CD8-positive, alpha-beta memory T cell (primary cell): ENCODE measurements at places on chromosomes 3 and 15. TPM values are rescaled to one million over a fixed set of nuclear protein-coding genes. Genes with fewer than 3 reads are reported as not detected.

Gene ALDH1A2
- not detected for total RNA-seq

Gene MESP2
- not detected for total RNA-seq

Gene ERICH6
- not detected for total RNA-seq

Gene POTEB
- not detected for total RNA-seq

Gene SAMD7
- not detected for total RNA-seq

Gene SLC28A1
- not detected for total RNA-seq

Gene HAPLN3
- 32.3 TPM for total RNA-seq

Gene FBXO40
- total RNA-seq = not detected

Gene ALDH1L1
- total RNA-seq = not detected

Gene ZNF80
- 1.8 TPM for total RNA-seq

Gene IRAK2
- 5.1 TPM for total RNA-seq

Gene ZNF662
- total RNA-seq = 1.1 TPM

GRCh38 chr3:187750006-187750512, 4.8 kb upstream of the BCL6 start:
- DNase-seq = no peak

DNA sequence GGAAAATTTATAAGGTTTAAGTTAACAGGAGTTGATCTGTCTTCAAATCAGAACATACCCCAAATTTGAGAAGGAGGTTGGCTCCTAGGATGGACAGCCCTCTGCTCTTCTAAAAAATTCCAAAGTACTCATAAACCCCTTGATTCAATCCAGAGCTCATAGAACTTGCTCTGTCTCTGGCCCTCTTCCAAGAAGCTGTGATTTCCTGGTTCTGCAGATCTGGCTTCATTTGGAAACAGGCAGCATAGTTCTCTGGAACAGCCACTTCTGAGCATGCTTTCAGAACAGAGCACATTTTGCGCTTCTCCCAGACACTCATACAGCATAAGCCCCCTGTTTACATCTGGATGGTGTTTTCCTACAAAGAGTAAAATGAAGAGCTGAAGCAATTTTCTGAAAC, 96.7 kb downstream of the KBTBD8 start:
- DNase-seq = no peak

DNA sequence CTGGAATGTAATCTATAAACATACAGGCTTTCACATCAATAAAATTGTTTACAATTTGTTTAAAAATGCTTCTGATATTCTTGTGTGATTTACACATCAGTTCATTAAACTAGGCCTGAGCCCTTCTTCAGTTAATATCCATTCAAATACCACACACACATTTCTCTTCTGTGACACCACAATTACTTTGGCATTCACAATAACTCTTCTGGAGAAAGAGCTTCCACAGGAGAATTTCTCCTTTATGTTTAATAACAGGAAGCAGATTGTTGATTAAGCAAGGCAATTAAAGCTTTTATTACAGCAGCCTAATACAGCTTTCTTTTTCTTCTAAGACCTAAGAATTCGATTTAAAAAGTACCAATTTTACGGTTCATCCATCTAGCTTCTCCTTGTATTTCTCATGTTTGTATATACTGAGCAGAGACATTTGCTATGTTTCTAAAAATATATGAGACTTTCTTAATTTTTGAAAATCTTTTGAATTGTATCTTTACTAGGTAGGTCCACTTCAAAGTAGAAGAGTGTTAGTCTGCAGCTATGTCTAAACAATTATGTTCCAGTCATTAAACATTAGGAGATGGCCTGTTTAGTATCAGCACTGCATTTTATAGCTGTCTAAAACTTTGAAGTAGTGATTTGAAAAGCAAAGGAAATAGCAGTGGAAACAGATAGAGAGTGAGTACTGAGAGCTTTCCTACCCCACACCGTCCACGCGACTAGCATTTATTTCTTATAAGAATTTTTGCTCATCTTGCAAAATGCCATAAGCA, 511.1 kb upstream of the UBE2E2 start:
- no peak for DNase-seq

DNA sequence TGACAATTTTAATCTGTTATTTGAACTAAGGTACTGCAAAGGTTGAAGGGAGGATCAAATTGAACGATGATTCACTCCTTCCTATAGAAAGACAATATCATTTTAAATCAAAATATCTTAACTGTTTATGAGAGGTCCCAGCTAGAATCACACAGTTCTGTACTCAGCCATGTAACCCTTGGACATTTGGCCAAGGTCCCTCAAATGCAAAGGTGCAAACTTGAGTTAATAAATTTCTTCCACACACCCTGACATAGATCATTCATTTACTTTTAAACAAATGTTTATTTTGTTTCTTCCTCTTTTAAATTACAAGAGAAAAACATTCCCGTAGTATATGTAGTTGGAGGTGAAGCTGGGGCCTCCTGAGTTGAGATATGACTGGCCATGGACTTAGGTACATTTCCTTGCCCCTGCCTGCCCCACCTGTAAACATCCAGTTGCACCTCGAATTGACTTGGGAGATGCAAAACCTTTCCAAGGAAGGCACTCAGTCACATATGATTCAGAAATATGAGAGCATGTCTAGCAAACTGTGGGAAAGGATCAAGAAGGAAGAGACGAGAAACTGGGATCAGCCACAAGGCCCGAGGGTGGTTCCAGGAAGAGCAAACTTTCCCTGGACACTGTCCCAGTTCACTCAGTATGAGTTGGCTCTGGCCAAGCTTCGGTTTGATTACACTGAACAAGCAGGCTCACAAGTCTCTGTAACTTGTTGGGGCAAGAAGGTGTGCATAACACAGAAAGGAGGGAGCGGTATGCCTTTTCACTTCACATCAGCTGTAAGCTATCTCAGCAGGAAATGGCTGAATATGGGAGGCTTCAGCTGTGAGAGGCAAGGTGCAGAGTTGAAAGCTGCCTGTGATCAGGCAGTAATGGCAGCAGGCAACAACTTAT, 6.7 kb downstream of the TNFSF10 start:
- no peak for DNase-seq

GRCh38 chr3:54279005-54279583, 156.7 kb downstream of the CACNA2D3 start:
- DNase-seq = no peak

DNA sequence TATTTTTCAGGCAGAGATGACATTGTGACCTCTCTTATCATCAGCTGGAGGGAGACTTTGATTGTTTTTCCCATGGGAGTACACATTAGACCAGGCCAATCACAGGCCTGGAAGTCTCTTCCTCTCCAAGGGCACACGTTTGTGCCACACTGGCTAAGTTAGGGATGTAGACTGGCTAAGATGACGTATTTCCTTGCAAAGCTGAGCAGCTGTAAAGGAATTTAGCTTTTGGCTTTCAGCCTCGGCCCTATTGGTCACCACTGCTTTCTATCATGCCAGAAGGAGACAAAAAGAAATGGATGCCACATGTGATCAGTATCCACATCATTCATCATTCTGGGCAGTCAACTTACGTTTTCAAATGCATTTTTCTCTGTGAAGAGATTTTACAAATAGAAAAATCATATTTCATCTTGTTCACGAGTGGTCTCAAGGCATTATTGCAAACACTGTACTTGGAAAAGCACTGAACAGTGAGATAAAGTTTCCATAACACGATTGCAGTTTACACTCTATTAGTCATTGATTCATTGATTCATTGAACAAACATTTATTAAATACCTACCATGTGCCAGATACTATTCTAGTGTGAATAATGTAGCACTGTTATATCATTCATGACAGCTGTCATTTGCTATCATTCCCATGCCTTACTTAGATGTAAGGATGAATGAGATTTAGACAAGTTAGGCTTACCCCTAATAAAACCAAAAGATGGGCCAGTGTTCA, 27.0 kb upstream of the RNF7 start:
- DNase-seq = no peak

DNA sequence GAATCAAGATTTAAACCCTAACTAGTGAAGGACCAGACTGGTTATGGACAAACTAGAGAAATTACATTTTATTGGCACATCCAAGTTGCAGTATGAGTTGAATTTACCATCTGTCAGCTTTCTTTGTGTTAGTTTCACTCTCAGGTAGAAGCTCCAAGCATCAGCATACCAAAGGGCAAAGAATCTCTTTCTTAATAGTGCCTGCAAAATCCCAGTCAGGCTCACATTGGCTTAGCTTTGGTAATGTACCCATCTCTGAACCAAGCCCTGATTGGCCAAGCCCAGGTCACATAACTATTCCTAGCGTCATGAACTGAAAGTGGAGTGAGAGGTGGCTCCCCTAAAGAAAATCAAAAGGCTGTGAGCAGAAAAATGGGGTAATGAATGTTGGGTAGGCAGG, 66.9 kb downstream of the CCNL1 start:
- DNase-seq = no peak

- DNase-seq = no peak
Measured at GRCh38 chr3:146152834-146153233, 8.2 kb downstream of the PLOD2 start.

- no peak for DNase-seq
Measured at GRCh38 chr15:91258415-91258759, 158.3 kb downstream of the SV2B start.

DNA sequence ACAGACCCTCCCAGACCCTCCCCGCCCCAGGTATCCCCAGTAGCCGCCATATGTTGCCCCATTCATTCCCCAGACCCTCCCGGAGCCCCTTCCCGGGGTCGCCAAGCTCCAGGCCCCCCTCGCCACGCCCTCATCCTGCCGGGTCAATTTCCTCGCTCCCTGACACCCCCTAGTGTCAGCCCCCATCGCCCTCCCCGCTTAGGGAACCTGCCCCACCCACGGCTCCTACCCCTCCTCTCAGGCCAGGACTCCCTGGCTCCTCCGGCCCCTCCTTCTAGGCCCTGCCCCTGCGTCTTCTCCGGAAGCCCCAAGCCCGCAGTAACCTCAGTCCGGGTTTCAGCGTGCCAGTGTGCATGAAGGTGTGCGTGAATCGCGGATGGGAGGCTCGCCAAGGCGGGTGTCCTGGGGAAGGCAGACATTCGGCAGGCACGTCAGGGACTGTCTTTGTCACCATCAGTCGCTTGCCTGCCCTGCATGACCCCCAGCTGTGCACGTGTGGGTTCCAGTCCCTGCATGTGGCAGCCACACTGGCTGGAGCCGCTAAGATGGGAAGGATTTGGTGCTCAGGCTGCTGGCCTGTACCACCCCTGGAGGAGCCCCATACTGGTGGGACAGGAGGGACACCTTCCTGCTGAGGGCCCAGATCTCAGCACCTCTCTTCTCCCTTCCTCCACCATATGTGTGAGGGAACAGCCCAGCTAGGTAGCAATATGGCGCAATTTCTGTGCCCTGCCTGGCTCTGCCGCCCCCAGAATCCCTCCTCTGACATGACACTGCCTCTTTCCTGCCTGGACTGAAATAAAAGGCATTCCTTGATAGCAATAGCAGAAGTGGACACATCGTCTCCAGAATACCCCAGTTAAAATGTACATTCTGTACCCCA, 693 bp downstream of the DISP2 start:
- no peak for DNase-seq

DNA sequence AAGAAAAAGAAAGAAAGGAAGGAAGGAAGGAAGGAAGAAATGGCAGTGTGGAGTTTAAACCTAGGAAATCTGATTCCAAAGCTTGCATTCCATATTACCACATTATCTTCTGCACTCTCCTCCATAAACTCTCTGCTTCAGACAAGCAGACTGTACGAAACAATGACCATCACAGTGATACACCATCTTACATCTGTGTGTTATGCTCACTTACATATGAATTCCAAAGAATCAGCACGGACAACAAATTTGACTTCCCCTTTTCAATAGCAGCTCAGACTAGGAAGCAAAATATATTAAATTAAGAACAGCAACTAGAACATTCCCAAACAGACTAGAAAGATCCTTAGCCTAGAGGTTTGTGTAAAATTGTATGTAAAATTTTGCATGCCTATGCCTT, 18.0 kb upstream of the PPM1L start:
- no peak for DNase-seq

- no peak for DNase-seq
Measured at GRCh38 chr3:11660242-11660641, 16.5 kb upstream of the VGLL4 start.

- DNase-seq = no peak
Measured at GRCh38 chr3:110969229-110970211, 102.1 kb upstream of the NECTIN3 start.

GRCh38 chr3:14823910-14824629, 5.3 kb downstream of the FGD5 start:
- no peak for DNase-seq

DNA sequence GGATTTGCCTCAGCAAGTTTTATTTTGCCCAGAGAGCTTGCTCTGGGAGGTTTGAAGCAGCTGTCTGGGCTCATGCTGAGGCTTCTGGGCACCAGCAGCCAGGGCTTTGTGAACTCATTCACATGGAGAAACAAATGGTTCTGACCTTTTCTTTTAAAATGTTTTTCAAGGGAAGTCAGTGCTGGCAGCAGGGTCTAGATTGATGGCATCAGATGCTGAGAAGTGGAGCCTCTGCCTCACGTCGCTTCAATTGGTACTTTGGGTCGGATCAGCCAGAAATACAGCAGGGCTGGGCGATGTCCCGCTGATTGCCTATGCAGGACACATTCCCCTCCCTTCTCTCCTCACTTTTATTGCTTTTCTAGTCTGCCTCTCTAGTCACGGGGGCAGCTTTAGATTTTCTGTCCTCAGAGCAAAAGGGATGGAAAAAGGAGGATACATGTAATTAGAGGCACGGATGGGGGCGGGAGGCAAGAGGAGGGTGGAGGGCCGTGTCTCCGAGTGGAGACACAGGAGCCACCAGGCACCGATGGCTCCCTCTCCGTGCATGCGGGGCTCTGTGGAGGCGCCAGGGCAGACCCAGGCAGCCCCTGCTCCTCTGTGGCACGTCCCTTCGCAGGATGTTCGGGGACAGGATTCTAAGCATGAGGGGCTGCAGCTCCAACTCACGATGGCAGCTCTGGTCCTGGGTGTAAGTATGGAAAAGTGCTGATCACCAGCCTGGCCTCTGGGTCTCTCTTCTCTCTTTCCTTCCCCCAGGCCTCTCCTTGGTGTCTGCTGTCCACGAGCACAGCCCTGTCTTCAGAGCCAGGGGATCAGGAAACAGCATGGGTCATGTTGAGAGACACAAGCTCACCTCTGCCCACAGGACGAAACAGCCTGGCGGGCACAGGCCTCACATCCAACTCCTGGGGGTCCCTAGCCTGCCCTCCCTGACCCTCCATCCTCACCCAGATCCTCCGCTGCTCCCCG, 116.1 kb downstream of the FAM43A start:
- no peak for DNase-seq

- peak; percentile 35 for DNase-seq
Measured at GRCh38 chr3:107676469-107677309, 153.9 kb downstream of the BBX start.

GRCh38 chr3:184914628-184915027, 102.7 kb downstream of the VPS8 start:
- DNase-seq = no peak
